ENCODE measurements at places on chromosomes 3 and 15. TPM values are rescaled to one million over a fixed set of nuclear protein-coding genes. Genes with fewer than 3 reads are reported as not detected.

DNA sequence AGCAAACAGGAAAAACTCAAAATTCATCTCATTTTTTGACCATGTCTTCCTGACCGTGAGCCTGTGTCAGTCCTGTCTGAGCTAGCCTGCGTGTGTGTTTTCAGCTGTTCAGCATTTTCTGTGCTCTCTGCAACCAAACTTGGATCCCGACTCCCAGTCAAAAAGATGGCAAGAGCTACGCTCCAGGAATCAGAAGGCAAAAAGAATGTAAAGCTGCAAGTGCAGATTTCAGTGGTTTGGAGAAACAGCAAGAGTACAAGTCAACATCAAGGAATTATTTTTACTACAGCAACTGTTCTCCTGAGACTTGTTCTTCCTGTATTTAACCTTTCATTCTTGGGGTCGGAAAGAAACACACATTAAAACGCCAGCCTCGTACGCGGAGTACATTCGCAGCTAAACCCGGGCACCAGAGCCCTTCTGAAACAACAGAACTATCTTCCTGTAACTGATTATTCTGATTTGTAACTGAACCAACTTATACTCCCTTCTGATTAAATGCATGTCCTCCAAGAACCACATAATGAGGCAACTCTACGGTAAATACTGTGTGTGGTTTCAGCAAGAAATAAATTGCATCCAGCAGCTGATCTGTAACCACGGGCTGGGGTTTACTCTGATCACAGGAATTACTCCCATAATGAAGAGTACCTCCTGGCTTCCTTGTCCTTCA is 107.4 kb downstream of the LRIG1 start:
- DNase-seq = peak; percentile 22

VGLL3 gene
- 4.8 TPM for polyA plus RNA-seq

DNA sequence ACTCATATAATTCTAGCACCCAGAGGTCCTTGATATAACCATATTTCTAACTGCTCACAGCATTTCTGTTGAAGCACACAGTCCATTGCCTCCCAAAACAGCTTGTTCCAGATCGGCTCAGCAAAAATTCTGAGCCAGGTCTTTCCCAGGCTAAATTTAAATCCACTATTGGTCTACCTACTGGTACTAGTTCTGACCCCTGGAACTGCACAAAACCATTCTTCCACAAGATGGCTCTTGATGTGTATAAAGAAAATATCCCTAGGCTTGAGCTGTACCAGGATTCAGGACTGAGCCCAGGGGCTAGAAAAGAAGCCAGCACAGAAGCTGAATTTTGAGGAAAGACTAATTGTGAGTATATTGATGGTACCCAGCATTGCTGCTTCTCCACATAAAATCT is 75.4 kb upstream of the ABHD17C start:
- no peak for DNase-seq

DNA sequence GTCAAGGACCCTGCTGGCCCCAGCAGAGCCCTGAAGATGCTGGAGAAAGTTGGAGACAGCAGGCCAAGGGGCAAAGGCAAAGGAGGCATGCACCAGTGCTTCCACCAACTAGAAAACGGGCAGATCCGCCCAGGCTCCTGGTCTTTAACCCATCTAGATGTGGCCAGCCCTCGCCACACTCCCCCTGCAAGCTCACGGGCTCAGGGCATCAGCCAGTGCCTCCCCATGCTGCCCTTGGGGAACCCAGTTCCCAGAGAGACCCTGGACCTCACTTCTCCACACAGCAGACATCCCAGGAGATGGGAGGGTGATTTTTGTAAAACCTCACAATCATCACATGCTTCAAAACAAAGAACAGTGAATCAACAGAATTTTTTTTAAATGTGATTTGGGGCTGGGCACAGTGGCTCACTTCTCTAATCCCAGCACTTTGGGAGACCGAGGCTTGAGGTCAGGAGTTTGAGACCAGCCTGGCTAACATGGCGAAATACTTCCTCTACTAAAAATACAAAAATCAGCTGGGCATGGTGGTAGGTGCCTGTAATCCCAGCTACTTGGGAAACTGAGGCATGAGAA is 24.5 kb downstream of the CYFIP1 start:
- DNase-seq = no peak

TRIM42 gene
- polyA plus RNA-seq = not detected

DNA sequence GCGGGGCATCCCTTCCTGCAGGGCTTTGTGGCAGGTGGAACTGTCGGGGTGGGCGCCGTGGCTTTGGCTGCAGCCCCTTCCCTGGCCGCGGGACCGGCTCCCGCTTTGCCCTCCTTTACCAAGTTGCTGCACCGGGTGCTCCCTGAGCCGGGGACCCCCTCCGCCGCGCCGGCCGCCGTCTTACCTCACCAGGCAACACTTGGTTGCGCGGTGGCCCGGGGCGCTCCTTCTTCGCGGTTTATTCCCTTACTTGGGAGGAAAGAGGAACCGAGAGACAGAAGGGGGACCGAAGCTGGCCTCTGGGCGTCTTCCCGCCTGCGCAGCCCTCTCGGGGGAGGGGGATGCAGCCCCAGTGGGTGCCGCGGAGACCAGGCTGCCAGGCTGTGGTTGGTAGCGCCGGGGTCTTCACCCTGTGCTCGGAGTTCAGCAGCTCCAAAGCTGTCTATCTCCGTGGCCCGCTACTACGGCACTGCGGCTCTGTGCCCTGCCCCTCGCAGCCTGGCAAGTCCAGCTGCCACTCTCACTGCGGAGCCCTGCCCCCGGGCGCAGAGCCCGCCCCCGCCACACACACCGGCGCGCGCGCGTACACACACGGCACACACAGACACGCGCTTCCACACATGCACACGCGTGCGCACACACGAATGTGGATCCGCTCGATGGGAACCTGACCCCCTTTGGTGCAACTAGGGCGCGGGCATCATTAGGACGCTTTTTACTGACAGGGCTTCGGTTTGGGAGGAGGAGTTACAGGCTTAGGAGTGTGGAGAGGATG is at the start of gene DGKG:
Gene DGKG, minus strand, starts transcription at position 473 of the 775 bp plus-strand sequence. CDS start 41,775 bp downstream, outside the sequence.
- DNase-seq = peak; percentile 31

GRCh38 chr15:48086576-48086975 is 34.2 kb upstream of the SLC24A5 start:
- no peak for DNase-seq

DNA sequence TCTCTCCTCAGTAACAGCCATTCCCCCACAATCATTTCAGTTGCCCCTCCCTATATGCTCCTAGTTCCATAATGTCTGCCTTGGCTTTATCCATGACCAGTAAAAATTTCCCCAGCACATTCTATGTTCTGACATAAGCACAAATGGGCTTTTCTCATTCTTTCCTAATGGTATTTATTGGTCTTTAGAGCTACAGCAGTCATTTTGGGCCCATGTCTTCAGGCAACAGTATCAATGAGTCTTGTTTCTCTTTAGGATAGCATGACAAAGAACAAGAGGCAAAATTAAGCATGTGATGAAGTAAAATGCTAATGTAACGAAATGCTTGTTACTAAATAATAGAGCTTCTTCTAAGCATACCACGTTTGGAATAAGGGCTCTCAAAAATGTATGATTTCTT is 8.2 kb downstream of the DPP8 start:
- no peak for DNase-seq

GRCh38 chr15:40857601-40858341 is 13.9 kb downstream of the SPINT1 start:
- DNase-seq = peak; percentile 81

- no peak for DNase-seq
These were observed 256.2 kb upstream of the MDFIC2 start for GRCh38 chr3:70568626-70569025.

DNA sequence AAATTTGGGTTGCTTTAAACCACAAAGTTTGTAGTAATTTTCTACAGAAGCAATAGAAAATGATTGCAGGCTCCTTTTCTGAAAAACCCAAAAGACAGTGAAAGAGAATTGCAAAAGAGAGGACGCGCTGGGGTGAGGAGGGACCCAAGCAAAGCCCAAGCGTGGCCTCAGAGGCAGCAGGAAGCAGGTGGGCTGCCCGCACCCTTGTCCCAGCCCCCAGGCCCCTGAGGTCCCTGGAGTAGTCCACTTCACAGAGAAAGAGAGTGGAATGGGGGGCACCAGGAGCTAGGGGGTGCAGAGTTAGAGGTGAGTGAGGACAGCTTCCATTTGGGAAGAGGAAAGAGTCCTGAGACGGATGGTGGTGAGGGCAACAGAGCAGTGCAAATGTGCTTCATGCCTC is 11.6 kb downstream of the DNAJB8 start:
- no peak for DNase-seq

DNA sequence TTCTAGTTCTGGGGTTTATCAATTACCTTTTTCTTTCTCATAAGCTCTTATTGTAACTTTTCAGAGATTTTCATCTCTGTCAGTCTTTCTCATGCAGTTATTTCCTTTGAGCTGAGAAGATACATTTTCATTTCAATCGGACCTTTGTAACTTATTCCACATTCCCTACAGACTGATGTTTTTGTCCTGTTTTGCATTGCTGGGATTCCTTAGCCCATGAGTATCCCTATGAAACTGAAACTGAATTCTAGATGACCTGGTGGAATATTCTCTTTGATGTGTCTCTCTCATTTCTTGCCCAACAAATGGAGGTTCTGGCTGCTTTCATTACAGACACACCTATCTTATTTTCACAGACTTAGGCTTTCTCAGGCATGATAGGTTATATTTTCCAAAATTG is 10.5 kb upstream of the EPHA6 start:
- DNase-seq = no peak
